ENCODE measurements at places on chromosomes 1 and 21.

DNA sequence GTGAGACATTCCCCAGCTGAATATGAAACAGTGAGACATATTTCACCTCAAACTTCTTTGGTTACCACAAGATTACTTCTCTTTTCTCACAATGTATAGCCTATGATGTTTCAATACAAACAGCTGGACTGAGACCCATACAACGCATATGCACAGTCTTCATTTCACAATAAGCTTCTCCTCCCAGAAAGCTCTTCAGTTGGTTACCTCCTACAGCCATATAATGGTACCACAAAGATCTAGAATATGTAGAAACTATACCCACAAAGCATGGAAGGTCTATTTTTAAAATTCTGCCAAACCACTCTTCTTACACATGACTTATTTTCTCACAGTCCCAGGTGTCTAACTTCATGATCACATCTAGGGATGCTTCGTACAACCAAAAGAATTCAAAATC lies 70.8 kb downstream of the JAK1 start:
- no peak for DNase-seq

GRCh38 chr1:246213036-246213435 lies 294.0 kb downstream of the SMYD3 start:
- DNase-seq = no peak

GRCh38 chr1:174005032-174005431 lies 17.1 kb downstream of the RC3H1 start:
- no peak for DNase-seq

DNA sequence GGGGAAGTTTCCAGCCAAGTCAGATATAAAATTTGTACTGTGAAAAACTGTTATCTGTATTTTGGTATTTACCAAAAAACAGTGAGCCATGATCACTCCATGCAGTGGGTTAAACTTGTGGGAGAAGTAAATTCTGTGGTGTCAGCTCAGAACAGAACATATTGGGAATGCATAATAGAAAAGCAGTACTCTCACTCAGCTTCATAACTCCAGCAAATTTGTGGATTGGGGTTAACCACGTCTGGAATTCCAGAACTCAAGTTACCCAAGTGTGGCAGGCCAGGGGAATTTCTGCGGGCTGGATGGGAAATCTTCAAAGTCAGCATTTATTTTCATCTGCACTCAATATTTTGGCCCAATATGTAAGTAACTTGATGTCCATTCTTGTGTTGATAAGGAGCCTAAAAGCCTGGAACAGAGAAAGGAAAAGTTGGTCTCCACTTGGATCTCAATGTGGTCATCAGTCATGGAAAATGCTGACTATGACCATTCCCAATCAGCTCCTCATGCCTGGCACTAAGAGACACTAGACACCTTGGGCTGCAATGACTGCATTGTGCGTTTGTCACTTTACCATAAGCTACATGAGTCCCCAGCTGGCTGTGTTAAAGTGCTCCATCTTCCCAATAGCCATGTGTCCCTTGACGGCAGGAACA lies 39.1 kb upstream of the ENAH start:
- DNase-seq = no peak

- no peak for DNase-seq
Measured at GRCh38 chr1:50110656-50111055, 1.9 kb downstream of the ELAVL4 start.

- DNase-seq = no peak
Measured at GRCh38 chr1:99264201-99265021, at the start of gene PLPPR4. PLPPR4 (plus strand) TSS chr1:99264492; CDS start chr1:99264594, 102 bp downstream.

GRCh38 chr1:183909672-183910071 lies 104.8 kb downstream of the RGL1 start:
- DNase-seq = no peak

DNA sequence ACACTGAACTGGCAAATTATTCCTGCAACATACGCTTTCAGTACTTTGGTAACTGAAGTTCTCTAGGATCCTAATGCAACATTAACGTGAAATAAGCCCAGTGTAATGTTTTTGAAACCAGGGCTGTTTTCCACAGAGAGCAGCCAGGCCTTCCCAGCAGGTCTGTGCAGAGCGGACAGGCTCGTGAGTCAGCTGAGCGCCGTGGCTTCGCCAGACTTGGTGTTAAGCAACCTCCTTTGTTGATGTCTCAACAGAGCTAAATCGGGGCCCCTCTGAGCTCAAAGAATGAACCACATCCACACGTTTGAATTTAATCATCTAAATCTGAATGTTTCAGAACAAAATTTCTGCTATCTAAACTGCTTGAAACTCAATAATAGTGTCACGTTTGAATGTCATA lies 181.8 kb upstream of the FMN2 start:
- DNase-seq = no peak

DNA sequence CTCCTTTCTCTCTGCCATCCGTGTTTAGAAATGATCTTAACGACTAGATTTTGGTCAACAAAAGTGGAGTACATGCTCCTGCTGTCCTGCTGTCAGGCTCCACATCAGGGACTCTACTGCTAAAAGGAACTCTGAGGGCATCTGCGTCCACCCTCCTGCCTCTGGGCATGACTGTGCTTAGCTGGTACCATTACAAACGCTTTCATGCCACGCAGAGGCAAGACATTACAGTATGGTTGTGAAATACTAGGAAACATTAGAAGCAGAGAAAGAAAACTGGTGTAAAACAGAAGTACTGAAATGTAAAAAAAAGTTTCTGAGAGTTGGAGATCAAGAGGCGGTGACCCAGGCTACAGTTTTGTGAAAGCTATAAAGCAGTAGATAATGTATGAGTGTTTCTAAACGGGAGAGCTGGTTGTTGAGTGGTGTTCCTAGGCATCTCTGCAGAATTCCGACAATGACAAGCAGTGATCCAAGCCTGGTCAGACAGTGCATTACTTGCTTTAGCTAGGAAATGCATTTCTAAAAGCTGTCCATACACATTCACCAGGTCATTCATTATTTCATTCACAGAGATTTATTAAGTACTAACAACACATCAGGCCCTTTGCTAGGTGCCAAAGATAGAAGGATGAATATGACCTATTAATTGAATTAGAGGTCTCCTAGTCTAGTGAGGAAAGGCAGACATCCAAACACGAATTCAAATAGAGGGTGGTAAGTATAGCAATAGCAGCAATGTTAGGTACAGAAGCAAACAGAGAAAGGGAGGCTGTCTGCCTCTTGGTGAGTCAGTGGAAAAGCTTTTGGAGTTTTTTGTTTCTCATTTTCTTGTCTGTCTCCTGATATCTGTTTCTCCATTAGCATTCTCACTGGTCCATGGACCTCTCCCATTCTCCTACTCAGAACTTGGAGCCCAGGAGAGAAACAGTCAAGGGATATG lies 401.9 kb downstream of the LMO4 start:
- no peak for DNase-seq

DNA sequence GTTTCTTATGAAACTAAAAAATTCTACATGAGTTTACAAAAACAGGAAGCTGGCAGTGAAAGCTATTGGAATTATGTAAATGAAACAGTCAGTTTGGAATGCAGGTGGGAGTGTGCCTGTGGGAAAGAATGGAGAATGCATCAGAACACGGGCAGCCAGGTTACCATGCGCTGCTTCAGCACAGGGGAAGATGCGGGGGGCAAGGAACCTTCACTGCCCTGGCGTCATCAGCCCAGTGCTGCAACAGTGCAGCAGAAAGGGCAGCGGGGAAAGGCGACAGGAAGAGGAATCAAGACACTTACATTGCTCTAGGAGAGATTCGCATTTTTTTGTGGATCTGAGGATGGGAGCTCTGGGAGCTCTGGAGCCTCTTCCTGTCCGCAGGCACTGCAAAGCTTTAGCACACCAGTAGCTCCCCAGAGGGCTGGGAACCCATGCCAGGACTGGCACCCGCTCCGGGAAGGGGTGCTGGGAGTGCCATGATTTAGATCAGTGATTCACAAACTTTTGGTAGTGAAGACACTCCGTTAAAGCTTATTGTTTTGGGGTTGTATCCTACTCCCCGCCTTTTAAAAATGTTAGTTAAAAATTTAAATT lies 64.1 kb upstream of the WDR26 start:
- no peak for DNase-seq

DNA sequence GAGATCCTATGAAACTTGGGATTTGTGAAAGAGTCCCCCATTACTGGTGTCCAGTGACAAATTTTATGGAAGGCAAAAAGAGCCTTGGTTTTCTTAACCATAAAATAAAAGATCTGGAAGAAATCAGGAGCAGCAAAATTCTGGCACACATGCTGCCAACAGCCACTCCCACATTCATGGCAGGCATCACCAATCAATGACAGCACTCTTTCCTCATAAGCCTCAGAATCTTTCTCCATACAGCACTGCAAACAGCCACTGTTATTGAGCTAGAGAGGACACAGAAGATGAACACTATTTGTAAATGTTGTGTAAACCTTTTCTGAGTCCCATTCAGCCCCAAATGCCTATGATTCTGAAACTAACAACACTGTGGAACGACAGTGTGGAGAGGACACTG lies 162.2 kb downstream of the RRAGC start:
- DNase-seq = no peak

DNA sequence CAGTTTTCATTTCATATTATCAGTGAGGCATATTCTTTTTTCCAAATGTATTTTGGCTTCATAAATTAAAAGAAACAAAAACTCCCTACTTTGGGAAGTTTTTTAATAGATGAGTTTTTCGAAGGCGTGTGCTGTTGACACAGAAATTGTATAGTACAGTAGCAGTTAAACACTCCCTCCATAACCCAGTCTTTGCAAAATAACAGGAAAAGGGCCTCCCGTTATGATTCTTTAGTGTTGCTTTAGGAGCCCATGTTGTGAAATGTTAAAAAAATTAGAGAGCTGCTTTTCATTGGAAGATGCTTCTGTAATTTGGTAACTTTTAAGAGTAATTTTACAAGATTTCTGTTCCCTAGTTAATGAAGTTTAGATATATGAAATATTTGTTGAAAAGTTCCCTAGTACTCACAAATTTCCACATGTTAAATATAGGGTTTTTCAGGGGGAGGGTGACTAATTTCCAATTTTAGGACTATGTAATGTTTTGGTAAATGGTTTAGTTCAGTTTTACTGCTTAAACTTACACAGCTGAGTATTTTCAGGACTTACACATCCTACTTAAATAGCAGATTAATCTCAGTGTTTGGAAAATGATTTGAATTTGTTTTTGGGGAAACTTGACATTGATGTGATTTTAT lies 2.0 kb downstream of the CAMSAP2 start:
- DNase-seq = no peak

DNA sequence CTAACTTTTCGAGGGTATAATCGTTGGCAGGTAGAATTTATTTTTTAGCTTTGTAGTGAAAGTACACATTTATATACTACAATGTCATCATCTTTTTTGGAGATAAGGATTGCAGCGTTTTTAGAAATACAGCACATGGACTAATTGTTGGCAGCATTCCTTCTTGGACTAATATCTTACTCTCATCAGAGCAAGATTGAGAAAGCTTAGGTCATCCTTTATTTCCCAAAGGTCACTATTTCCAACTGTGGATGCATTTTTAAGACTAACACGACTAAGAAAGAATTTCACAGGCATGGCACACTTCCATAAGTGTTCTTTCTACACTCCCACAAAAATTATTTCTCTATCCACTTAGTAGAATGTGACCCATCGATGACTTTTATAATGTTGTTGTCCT lies 732.3 kb downstream of the NCAM2 start:
- DNase-seq = no peak

GRCh38 chr1:94831641-94832040 lies 11.5 kb downstream of the SLC44A3 start:
- no peak for DNase-seq

DNA sequence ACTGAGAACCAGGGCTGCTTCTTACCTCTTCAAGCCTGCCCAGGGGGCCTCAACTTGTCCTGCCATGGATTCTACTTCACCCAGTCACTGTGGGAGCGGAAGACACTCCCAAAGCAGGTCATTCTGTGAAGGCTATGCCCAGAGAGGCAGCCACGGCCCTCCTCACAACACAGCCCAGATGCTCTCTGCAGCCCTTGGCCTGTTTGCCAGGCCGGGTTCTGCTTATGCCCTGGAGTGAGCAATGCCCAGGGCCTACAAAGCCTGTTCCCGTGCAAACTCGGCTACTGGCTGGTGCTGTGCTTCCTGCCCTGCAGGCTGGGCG lies 33.8 kb upstream of the SLC30A1 start:
- no peak for DNase-seq

DNA sequence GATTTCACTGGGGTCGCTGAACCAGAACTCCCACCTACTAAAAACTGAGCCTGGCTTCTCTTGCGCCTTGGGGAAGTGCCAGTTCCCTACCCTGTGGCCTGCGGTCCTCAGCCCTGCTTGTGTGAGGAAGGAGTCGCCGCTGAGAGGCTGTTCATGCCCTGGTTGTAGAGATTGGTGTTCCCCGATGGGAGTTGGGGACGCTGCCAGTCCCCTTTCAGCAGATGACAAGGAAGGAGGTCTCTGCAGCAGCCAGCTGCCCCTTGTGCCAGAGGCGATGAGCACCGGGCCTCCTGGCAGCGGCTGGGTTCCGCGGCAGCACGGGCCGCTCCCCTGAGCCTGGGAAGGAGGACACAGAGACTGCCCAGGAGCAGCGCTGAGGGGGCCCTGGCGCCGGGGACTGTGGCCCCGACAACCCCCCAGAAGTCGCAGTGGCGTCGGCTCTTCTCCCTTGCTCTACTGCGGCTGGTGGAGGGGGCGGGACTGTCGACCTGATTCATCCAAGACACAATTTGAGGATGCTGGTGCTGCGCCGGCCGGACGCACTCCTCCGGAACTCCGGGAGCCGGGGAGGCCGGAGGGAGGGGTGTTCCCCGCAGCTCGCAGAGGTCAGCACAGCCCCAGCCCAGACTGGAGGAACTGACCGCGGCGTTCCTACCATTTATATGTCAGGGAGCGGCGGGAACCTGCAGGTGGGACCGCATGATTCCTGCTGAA lies 12.0 kb upstream of the ADORA3 start:
- no peak for DNase-seq

DNA sequence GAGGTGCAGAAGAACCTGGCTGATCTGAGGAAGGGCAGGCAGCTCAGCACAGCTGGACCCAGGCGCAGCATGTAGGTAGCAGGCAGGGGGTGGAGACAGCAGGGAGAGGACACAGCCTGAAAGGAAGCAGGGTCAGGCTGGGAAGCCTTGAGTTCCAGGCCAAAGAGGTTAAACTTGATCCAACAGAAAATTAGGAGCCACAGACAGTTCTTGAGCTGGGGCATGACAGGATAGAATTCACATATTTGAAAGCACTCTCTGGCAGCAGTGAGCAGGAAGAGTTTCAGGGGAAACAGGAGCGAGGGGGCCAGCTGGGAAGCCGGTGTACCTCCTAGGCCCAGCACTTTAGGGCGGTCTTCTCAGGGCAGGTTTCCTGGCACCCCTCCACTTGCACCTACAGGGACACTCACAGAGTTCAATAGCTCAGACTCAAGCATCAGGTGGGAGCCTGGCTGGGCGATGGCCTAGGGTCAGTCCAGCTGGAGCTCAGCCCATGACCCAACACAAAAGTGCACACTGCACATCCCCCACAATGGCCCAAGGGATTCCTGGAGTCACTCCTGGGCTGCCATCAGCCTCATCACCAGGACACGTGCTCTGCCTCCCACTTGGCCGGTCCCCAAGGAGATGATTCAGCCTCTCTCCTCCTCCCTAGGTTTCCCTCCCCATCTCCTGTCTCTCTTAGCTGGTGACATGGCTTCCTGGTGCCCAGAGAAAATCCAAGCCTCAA lies 22.7 kb downstream of the MATN1 start:
- no peak for DNase-seq

GRCh38 chr1:119885903-119886783 lies 10.2 kb downstream of the ADAM30 start:
- peak; percentile 33 for DNase-seq

GRCh38 chr1:222991177-222991576 lies 151.9 kb downstream of the TLR5 start:
- DNase-seq = no peak

- peak; percentile 77 for DNase-seq
Measured at GRCh38 chr1:206864939-206865671, at the start of gene IL20. IL20 (plus strand) TSS chr1:206865623; CDS start chr1:206865853, 230 bp downstream.

GRCh38 chr1:188735567-188735966 lies 1742.1 kb downstream of the BRINP3 start:
- no peak for DNase-seq

GRCh38 chr21:40186045-40186444 lies 318.8 kb downstream of the PCP4 start:
- DNase-seq = no peak
